ENCODE measurements at places on chromosomes 1 and 21.

GRCh38 chr1:183273300-183273699, 87.2 kb downstream of the LAMC2 start:
- DNase-seq = no peak

- no peak for DNase-seq
Measured at GRCh38 chr1:61435226-61435625, 289.7 kb downstream of the TM2D1 start.

DNA sequence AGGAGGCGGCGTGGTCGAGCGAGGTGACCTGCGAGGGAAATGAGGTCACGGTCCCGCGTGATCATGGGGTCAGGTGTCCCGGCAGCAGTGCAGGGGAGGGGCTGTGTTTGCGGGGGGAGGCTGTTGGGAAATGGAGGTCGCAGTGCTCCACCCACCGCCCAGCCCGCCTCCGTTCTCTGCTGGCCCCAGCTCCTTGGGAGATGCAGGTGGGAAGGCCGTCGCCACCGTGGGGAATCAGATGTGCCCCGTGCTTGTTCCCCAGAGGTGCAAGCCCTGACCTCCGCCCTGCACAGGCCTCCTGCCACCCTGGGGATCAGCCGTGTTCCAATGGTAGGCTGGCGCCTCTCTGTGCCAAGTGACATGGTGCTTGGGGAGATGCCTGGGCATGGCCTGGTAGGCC, 95.7 kb downstream of the PRDM16 start:
- no peak for DNase-seq

- DNase-seq = no peak
Measured at GRCh38 chr1:206797534-206798383, 25.5 kb upstream of the IL10 start.

DNA sequence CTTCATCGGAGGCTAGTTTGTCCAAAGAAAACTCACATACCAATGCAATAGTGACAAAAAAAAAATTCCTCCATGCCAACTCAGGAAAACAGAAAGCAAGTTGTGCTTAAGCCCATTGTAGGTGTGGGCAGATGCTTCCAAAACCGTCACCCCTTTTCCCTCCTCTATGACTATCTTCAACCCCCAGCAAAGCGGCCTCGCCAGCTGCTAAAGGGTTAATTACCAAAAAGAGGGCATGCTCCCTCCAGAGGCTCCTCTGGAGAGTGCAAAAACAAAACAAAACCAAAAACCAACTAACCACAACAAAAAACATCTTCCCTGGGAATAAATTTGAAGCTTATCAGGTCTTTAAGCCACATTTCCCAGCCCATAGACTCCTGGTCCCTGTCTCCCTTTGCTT, 1.2 kb downstream of the LMOD1 start:
- no peak for DNase-seq

- no peak for DNase-seq
Measured at GRCh38 chr1:173002891-173003838, 47.6 kb downstream of the TNFSF18 start.

DNA sequence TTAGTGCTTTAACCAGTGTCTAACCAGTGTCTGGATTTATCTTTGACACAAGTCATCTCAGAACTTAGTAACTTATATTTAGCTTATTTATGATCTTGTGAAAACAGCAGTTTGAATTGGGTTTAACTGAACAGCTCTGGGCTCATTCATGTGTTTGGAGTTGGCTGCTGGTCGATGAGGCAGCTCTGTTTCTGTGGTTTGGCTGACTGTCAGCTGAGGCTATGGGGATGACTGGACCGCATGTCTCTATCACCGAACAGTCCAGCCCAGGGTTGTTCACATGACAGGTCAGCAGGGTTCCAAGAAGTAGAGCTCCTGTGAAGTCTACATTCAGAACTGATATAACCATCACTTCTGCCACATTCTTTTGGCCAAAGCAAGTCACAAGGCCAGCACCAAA, 29.1 kb upstream of the C21orf91 start:
- DNase-seq = no peak
